ENCODE measurements at places on chromosomes 7 and 10.

DNA sequence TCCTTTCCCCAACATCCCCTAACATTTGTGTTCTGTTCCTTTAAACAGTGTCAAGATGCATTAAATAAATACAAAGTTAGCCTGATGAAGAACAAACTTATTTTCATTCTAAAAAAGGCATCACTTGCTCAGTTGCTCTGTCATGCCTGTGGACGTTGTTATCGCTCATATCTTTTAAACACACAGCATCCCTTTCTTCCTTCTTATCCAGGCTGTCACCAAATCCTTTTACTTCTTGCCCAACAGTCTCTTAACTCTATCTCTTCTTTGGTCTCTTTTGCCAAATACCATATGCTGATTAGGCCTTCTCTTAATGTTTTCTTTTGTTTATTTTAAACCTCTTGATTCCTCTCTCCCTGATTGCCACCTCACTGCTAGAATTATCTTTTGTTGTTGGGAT lies 43.9 kb downstream of the DKK1 start:
- no peak for DNase-seq

GRCh38 chr7:158973941-158974785 lies 117.8 kb downstream of the DYNC2I1 start:
- DNase-seq = no peak

GRCh38 chr10:118473305-118473960 lies 122.0 kb downstream of the PRLHR start:
- no peak for DNase-seq

- DNase-seq = no peak
Measured at GRCh38 chr7:44565795-44566559, 7.7 kb downstream of the DDX56 start.

DNA sequence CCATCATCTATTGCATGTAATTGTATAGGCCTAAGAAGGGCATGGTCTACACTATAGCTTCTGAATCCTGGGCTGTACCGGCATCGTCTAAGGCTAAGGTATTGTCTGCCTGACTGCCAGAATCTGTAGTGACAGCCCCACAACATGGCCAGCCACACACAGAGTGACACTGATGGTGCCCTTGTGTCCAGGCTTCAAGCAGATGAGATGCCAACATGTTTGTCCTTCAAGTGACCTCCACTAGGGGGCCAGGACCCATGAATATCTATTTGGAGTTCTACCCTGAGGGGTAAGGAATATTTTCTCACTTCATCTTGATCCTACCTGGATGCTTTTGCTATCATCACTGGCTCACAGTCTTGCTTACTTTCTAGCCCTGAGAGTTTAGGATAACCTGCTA lies 1.5 kb downstream of the CYP3A7 start:
- DNase-seq = no peak

- no peak for DNase-seq
Measured at GRCh38 chr7:51034521-51035264, 252.0 kb upstream of the GRB10 start.

DNA sequence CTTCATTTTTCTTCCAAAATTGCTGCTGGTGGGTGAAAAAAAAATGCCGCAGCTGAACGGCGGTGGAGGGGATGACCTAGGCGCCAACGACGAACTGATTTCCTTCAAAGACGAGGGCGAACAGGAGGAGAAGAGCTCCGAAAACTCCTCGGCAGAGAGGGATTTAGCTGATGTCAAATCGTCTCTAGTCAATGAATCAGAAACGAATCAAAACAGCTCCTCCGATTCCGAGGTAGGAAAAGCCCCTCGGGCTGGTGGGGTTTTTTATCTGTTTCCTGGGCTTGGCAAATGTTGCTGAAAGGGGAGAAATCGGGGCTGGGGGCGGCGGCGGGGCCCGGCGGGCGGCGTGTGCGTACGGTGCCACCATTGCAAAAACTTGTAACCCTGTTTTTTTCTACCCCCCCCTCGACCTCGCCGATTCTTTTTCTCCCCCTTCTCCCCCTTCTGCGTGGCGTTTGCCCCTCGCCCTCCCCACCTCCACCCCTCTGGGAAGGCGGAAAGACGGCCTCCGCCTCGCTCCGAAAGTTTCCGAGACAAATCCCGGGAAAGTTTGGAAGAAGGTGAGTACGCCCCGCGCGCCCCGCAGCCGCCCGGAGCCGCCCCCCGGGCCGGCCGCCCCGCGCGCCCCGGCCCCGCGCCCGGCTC lies 789 bp downstream of the TCF7L2 start:
- DNase-seq = no peak

GRCh38 chr10:87804939-87805569 lies 13.0 kb downstream of the ATAD1 start:
- no peak for DNase-seq

Measured in stimulated activated CD8-positive, alpha-beta memory T cell treated with anti-CD3 and anti-CD28 coated beads, Interleukin-7, amount 100 ng/mL, for 4 hours (primary cell).